ENCODE measurements at places on chromosomes 6 and 20. TPM values are rescaled to one million over a fixed set of nuclear protein-coding genes. Genes with fewer than 3 reads are reported as not detected.
A peak's percentile ranks its signal among the peaks of the same experiment; 100 is the strongest.

CLVS2 gene
- total RNA-seq: not detected

GRCh38 chr20:47314647-47315338 is 41.7 kb downstream of the ZMYND8 start:
- H3K27me3 ChIP-seq: no peaks in the 10 kb centered on the region
- no peak for DNase-seq
- H3K4me3 ChIP-seq: no peak overlapping the region
- H3K36me3 ChIP-seq: no peaks in the 10 kb centered on the region
- H3K27ac ChIP-seq: peak overlapping the region; percentile 95

DNA sequence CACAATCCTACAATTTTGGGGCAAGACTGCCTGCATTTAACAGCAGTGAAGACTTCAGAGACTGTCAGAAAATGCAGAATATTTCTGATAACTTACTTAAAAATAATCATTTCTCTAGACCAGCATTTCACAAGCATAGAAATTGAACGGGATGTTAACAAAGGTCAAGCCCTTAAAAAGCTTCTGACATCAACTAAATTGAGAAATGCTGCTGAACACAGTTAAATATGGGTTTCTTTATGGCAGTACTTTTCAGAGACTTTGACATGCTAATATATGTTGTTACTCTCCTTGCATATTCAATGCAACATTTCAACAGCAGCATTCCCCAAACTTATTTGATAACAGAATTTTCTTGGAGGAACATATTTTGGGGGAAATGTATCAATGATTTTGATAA is 84.5 kb downstream of the KIF13A start:
- H3K4me3 ChIP-seq: no peak overlapping the region
- no peaks in the 10 kb centered on the region for H3K36me3 ChIP-seq
- no peak for DNase-seq
- H3K27ac ChIP-seq: no peak overlapping the region
- no peaks in the 10 kb centered on the region for H3K27me3 ChIP-seq

- H3K27ac ChIP-seq: no peak overlapping the region
- no peak for DNase-seq
- no peaks in the 10 kb centered on the region for H3K4me1 ChIP-seq
- H3K27me3 ChIP-seq: no peaks in the 10 kb centered on the region
Observed at GRCh38 chr6:111176038-111176759, 88.9 kb downstream of the SLC16A10 start.

DNA sequence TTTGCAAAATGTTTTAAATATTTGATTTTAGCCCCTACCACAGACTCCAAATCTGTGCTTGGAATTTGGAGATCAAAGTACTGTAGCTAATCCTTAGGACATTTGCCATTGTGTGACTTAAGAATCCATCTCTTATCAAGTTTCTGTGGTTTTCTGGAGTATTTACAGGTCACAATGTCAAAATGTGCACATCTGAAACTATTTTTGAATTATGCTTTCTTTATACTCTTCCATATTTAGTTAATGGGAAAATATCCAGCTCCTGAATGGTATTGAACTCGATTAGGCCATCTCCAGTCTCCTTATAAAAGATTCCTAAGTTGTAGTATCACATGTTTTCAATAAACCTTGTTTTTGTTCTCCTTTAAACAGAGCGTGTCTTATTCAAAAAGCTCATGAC is 162.5 kb downstream of the KHDC1L start:
- no peaks in the 10 kb centered on the region for H3K27me3 ChIP-seq
- no peaks in the 10 kb centered on the region for H3K36me3 ChIP-seq
- no peak overlapping the region for H3K4me3 ChIP-seq

DNA sequence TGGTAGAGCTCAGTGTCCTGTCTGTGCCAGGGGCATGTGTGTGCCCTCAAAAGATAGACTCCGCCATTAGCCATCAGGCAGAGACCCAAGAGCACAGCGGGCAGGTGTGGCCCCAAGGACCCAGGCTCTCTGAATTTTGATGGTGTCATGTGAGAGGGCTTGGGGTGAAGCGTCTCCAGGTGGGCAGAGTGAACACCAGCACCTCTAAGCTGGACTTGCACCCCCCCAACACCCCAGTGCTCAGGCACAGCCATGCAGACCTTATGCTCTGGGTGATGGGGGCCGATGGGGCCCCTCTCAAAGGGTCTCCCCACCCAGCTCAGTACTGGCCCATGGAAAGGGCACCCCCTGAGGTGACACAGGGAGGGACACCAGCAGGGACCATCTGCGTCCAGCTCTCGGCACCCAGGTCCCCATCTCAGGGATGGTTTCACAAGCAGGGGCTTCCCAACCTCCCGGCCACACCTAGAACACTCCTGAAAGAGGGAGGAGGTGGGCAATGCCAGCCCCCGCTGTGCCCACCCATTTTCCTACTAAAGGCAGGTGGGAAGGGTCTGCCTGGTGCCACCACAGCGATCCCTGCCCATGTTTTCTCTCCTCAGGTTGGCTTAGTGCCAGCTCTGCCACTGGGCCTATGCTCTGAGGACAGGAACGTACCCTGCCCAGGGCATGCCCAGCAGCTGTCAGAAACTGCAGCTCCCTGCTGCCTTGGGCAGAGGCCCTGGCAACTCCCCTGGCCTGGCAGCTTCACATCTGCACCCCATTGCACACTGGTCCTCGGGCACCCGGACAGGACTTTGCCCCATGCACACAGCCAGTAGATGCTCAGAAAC is 3.5 kb downstream of the CST7 start:
- no peaks in the 10 kb centered on the region for H3K4me1 ChIP-seq
- H3K36me3 ChIP-seq: no peaks in the 10 kb centered on the region
- no peak for DNase-seq
- H3K4me3 ChIP-seq: no peak overlapping the region
- no peak overlapping the region for H3K27ac ChIP-seq

GRCh38 chr20:8082025-8082424 is 50.0 kb upstream of the PLCB1 start:
- H3K27ac ChIP-seq: no peak overlapping the region
- no peak for DNase-seq
- H3K27me3 ChIP-seq: no peaks in the 10 kb centered on the region
- H3K4me3 ChIP-seq: no peak overlapping the region

ADGRB3 gene
- total RNA-seq: 2.3 TPM

- H3K4me1 ChIP-seq: peaks cover 13% of the 10 kb centered on the region
- DNase-seq: no peak
- H3K27ac ChIP-seq: no peak overlapping the region
Observed at GRCh38 chr20:38167851-38168760, 3.0 kb upstream of the TGM2 start.

ACTL10 gene
- 1.6 TPM for total RNA-seq

DDX43 gene
- 1.8 TPM for total RNA-seq

GRCh38 chr20:13552061-13552460 is 86.7 kb downstream of the TASP1 start:
- H3K4me3 ChIP-seq: no peak overlapping the region
- no peaks in the 10 kb centered on the region for H3K27me3 ChIP-seq
- no peak for DNase-seq
- H3K4me1 ChIP-seq: no peaks in the 10 kb centered on the region
- no peak overlapping the region for H3K27ac ChIP-seq

DNA sequence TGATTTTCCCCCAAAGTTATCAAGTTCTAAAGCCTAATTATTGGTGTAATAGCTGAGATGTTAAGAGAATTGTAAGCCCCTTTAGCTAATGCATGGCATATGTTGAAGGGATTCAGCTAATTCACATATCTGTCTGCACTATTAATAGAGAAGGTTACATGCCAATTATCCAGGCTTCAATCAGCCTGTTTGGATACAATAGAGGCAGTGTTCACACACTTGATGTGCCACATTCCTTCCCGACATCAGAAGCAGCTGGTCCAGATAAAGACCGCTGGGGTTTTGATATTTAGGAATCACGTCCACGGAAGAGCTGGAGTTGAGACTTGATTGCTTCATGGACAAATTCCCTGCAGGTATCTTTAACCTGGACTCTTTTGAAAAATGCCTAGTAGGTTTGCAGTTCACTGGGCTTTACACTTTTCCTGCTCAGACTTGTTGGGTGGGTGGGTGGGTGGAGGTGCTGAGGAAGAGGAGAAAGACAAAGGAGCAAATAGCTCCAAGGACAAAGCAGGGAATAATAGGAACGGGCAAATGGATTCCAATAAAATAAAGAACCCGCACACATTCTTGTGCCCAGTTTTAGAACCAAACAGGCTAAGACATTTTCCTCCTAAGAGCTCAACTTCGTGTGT is 142.6 kb upstream of the ZNF217 start:
- no peaks in the 10 kb centered on the region for H3K27me3 ChIP-seq
- no peak for DNase-seq
- H3K4me1 ChIP-seq: no peaks in the 10 kb centered on the region
- no peak overlapping the region for H3K4me3 ChIP-seq
- no peak overlapping the region for H3K27ac ChIP-seq
- no peaks in the 10 kb centered on the region for H3K36me3 ChIP-seq

DNA sequence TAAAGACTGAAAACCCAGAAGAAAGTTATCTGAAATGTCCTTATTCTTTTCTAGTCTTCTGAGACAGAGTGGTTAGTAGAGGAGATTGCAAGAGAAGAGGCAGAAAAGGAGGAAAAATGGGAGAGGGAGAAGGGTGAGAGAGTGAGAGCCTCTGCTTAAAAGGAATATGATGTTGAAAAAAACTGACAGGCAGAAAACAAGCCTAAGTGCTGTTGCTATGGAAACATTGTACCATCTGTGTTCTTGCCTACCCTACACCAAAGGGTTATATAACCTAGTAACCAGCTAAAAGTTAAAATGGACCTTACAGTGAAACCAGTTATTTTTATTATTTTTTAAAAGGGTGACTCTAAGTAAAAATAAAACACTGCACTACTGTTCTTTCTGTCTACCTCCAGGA is 28.3 kb upstream of the SH3BGRL2 start:
- DNase-seq: no peak
- no peak overlapping the region for H3K27ac ChIP-seq
- H3K4me3 ChIP-seq: no peak overlapping the region
- H3K4me1 ChIP-seq: peaks cover 1% of the 10 kb centered on the region
- no peaks in the 10 kb centered on the region for H3K36me3 ChIP-seq
- no peaks in the 10 kb centered on the region for H3K27me3 ChIP-seq

- no peaks in the 10 kb centered on the region for H3K27me3 ChIP-seq
- H3K27ac ChIP-seq: no peak overlapping the region
- no peak overlapping the region for H3K4me3 ChIP-seq
- DNase-seq: peak; percentile 69
- no peaks in the 10 kb centered on the region for H3K4me1 ChIP-seq
Observed at GRCh38 chr6:148177589-148178233, 164.9 kb upstream of the SASH1 start.

DNA sequence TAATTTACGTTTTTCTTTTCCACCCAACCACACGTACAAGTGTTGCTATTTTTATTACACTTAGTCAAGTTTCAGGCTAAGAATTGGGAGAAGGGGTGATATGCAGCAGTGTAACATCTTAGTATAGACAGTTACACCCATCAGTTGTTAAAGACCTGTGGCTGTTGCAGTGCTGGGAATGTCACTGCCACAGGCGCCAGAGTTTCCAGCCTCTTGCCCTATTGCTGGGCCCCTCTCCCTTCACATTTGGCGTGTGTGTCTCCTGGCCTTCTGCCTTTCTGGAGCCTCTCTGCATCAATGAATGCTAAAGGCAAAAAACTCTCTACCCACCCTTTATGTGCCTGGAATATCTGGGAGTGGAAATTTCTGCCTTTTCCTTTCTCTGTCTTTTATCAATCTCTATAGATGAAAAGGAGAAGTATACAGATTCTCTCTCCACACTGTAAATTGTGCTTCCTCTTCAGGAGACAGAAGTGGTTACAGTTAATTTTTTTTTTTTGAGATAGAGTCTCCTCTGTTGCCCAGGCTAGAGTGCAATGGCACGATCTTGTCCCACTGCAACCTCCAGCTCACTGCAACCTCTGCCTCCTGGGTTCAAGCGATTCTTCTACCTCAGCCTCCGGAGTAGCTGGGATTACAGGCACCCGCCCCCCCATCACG is 73.0 kb downstream of the TIAM2 start:
- no peak overlapping the region for H3K27ac ChIP-seq
- H3K36me3 ChIP-seq: no peaks in the 10 kb centered on the region
- no peak overlapping the region for H3K4me3 ChIP-seq
- H3K27me3 ChIP-seq: no peaks in the 10 kb centered on the region
- no peak for DNase-seq

DNA sequence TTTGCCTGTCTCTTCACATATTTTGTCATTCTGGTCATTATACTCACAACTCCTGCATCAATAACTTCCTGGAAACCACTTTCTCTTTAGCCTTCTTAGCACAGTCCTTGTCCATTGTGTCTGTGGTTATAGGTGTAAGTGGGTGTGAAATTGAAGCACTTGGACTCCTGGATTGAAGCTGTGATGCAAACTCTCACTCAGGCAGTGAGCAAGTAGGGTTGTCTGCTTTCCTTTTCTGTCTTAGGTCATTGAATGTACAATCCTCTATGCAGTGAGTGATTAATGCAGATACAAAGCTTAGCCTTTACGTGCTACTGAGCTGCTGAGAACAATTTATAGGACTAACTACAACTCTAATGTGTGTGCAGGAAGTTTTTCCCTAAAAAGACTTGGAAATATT is 54.8 kb downstream of the ADGRB3 start:
- DNase-seq: no peak
- no peaks in the 10 kb centered on the region for H3K4me1 ChIP-seq
- no peaks in the 10 kb centered on the region for H3K36me3 ChIP-seq
- H3K4me3 ChIP-seq: no peak overlapping the region
- H3K27ac ChIP-seq: no peak overlapping the region
- H3K27me3 ChIP-seq: no peaks in the 10 kb centered on the region

CHRNA4 gene
- 2.9 TPM for total RNA-seq

DNA sequence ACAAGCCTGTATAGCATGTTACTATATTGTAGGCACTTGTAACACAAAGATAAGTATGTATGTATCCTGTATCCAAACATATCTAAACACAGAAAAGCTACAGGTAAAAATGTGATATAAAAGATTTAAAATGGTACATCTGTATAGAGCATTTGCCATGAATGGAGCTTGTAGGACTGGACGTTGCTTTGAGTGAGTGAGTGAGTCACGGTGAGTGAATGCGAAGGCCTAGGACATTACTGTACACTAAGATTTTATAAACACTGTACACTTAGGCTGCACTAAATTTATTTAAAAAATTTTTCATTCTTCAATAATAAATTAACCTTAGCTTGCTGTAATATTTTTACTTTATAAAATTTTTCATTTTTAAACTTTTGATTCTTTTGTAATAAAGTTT is 136.9 kb downstream of the NKAIN2 start:
- no peak overlapping the region for H3K4me3 ChIP-seq
- no peak overlapping the region for H3K27ac ChIP-seq
- H3K36me3 ChIP-seq: no peaks in the 10 kb centered on the region
- DNase-seq: no peak
- no peaks in the 10 kb centered on the region for H3K27me3 ChIP-seq
- no peaks in the 10 kb centered on the region for H3K4me1 ChIP-seq

GPX5 gene
- not detected for total RNA-seq

NKAIN2 gene
- total RNA-seq: not detected

GRCh38 chr20:16013631-16014030 is 559.6 kb downstream of the KIF16B start:
- H3K4me1 ChIP-seq: no peaks in the 10 kb centered on the region
- no peak for DNase-seq
- H3K27ac ChIP-seq: no peak overlapping the region

TBXT gene
- total RNA-seq: not detected

AMD1 gene
- 67.8 TPM for total RNA-seq

Data from ovary (tissue), 10 donors.